Fibroblast of pulmonary artery (primary cell): ENCODE measurements at places on chromosomes 7 and 10.

DNA sequence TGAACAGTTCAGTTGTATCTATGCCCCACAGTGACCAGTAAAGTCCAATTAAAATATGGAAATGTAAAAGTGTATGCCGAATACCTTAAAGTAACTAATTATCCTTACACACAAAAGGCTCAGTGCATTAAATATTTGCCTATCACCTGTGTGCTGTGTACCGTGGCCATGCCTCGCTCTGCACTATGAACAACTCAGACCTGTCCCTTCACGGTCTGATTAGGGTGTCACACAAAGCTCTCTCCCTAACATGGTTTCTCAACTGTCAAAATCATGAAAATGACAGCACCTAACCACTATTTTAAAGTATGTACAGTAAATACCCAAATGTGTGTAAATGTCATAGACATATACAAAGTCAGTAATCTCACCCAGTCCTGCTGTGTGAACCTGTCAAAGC lies 43.1 kb downstream of the STK17A start:
- DNase-seq, result no peak

- no peak for DNase-seq
These were observed 9.9 kb downstream of the TASOR2 start for GRCh38 chr10:5694573-5694972.

DNA sequence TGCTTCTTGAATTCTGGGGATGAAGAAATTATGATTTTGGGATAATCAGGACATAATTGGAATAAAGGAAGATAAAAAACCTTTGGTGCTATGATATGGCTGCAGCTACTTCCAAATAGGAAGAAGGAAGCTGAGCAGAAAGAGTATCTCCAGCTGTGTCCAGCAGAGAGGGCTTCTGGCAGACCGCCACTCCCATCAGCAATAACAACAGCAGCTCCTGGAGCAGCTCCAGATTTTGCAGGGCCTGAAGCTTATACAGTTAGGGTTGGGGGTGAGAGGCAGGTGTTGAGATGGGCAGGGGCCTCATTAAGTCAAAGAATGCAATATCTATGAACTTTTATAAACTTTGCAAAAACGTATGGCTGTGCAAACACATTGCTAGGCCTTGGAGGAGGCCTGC lies 62.3 kb downstream of the C10orf120 start:
- DNase-seq, result no peak

DNA sequence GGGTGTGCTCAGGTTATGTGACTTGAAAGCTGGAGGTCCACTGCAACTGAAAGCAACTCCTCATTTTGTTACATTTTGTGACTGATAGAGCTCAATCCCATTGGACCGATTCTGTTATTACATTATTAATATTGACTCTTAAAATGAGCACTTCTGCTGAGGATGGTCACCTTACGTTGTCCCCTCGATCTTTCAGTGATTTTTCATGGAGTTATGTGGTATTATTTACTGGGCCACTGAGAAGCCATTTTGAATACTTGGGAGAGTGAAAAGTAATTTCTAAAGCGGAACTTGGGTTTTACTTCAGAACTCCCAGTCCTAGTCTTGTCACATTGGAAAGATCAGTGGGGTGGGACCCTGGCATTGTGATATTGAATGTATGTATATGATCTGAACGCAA lies 96.3 kb upstream of the FAM180A start:
- DNase-seq, result no peak

DNA sequence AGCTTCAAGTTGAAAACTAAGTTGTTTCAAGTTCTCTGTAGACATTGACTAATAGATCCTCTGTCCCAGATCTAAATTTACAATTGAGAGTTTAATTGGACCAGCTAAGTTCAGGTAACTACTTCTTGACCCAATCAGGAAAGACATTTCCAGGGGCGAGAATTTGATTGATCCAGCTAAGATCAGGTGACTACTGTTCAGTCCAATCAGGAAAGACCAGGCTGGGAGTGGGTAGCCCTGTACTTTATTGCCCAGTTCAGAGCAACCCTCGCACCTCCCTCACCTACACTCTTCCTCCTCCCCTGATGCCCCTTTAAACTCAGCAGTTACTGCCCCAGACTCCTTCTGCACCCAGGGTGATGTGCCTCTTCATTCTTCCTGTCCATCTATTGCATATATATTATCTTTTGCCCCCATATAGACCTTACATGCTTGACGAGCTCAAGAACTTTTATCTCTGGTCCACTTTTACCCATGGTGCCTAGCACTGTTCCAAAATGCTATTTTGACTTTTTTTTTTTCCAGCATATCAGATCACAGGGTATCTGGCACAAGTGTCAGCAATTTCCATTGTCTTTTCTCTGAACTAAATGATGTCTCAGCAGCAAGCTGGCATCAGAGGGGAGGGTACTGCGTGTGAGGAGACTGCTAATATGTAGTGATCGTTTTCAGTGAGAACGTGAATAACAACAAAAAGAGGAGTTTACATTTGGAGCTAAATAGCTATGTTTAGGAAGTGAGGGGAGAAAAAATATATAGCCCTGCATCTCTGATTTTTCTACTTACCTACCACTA lies 169.4 kb downstream of the KIAA1217 start:
- no peak for DNase-seq

DNA sequence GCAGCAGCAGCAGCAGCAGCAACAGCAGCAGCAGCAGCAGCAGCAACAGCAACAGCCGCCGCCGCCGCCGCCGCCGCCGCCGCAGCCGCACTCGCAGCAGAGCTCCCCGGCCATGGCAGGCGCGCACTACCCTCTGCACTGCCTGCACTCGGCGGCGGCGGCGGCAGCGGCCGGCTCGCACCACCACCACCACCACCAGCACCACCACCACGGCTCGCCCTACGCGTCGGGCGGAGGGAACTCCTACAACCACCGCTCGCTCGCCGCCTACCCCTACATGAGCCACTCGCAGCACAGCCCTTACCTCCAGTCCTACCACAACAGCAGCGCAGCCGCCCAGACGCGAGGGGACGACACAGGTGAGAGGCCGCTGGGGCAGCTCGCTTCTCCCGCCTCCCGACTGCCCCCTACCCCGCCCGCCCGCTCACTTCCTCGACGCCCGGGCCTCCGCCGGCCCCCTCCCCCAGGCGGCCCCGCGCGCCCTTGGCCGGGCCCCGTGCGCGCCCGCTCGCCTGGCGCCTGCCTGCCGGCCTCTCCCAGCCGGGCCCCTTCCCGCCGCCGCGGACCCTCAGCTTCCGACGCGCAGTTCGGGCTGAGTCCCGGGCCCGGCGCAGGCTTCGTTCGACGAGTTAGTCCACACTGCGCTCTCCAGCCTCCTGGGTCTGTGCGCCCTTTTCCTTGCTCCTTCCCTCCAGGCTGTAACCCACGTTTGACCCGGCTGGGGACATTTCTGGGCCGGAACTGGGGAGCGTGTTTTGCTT lies 882 bp downstream of the DLX6 start:
- peak; percentile 16 for DNase-seq

- DNase-seq, result no peak
These were observed 112.7 kb upstream of the BMPER start for GRCh38 chr7:33792547-33793105.

GRCh38 chr7:134444198-134444960 lies 14.5 kb downstream of the AKR1B1 start:
- DNase-seq, result no peak

DNA sequence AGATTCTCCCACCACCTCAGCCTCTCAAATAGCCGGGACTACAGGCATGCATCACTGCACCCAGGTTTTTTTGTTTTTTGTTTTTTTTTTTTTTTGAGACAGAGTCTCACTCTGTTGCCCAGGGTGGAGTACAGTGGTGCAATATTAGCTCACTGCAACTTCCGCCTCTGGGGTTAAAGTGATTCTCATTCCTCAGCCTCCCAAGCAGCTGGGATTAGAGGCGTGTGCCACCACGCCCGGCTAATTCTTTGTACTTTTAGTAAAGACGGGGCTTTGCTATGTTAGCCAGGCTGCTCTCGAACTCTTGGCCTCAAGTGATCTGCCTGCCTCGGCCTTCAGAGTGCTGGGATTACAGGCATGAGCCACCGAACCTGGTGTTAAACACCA lies 107.5 kb upstream of the KIF5B start:
- DNase-seq, result no peak

DNA sequence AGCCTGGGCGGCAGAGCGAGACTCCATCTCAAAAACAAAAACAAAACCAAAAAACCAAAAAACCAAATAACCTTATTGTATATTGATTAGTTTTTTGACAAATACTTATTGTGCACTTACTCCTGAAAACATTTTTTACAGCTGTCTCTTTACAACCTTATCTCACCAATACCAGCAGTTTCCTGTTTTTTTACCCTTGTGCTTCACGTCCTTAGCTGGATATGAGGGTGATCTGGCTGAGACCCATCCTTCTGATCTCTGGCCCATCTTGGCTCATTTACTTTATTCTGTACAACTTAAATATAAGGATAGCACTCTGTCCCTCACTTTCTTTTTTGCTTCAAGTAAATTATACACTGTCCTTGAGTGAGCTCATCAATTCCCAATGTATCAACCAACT lies 104.6 kb upstream of the DNAJB12 start:
- no peak for DNase-seq

DNA sequence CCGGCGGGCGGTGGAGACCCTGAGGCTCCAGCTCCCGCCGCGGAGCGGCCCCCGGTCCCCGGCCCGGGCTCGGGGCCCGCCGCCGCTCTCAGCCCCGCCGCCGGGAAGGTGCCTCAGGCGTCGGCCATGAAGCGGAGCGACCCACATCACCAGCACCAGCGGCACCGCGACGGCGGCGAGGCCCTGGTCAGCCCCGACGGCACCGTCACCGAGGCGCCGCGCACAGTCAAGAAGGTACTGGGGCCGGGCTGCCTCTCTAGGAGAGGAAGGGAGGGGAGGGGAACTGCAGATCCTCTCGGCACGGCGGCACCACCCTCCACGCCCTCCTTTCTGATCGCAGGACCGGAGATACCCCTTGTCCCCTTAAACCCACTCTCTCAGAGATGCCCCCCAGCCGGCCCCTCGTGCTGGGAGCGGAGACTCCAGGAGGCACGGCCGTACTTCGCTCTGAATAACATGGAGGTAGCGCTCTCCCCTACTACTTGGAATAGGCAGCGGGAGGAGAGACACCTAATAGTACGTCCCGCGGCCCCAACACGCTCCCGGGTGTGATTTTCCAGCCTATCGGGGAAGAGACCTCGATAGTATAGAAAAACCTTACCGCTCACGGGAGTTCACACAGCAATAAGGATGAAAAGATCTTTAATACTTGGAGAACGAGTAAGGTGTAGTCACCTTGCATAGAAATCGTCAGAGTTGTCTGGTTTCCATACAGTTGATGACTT lies 538 bp downstream of the AHCYL2 start:
- DNase-seq, result peak; percentile 38
